ENCODE measurements at places on chromosomes 5 and 9.

- DNase-seq: no peak
Measured at GRCh38 chr5:158861366-158861765, 238.3 kb downstream of the EBF1 start.

- DNase-seq: no peak
Measured at GRCh38 chr5:105803431-105803830, 1867.3 kb downstream of the EFNA5 start.

DNA sequence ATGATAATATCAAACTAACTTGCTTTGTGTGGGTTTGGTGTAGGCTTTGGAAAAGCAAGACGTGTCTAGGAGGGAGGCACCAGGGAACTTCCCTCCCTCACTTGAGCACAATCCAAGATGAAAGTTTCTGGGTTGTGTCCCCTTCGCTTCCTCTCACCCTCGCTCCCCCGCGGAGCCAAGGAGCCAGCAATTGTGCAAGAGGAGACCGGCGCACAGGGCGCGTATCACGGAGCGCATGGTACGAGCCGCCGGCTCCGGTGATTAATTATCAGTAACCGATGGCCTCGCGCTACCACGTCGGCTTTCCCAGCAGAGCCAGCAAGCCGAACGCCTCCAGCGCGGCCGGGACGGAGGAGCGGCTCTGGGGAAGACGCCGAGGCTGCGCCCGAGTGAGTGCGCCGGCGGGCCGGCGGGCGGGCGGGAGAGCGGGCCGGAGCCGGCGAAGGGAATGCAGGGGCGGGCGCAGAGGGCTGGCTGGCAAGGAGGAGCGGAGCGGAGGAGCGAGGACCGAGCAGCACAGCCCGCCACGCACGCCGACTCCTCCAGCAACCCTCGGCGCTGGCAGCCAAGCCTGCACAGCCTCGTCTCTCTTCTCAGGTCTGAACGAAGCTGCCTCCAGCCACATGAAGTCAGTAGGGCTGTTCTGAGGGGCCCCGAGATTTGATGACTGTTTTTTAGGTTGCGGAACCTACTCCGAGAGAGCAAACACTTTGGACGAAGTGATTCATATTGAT is 143.6 kb downstream of the BNC2 start:
- no peak for DNase-seq

- no peak for DNase-seq
Measured at GRCh38 chr5:142115937-142116614, 7.5 kb downstream of the NDFIP1 start.

- no peak for DNase-seq
Measured at GRCh38 chr5:126969548-126969947, 60.8 kb downstream of the MARCHF3 start.
